ENCODE measurements at places on chromosomes 1 and 21.
A peak's percentile ranks its signal among the peaks of the same experiment; 100 is the strongest.

DNA sequence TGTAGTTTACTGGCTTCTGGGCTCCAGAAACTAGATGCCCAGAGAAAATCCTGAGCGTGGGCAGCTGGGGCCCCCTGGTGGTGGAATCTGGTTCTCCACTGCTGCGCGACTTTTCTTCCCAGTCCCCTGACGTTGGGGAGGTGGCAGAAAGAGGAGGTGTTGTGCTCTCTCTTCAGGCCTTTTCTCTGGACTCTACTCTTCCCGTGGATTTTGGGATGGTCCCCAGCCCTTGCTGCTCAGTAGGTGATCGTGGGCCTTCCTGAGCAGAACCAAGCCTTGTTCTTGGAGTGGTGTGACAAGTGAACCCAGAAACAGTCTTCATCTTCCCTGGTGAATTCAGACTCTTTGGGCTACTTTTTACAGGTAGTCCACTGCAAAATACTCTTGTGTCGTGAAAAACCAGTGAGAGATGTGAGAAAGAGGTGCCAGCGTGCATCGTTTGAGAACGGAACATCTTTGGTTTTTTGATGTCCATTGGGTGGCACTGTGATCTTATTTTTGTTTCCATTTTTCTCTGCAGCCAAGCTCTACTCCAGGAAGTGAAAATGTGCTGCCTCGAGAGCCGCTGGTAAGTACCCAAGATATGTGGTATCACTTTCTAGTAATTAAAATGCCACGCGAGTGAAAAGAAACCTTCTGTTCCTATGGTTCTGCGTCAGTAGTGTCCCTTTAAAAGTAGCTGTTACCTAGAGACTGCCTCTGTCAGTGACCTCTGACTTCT, 20.2 kb downstream of the PEX14 start:
- DNase-seq = peak; percentile 53

- peak; percentile 30 for DNase-seq
Measured at GRCh38 chr1:65075123-65075976, 72.7 kb upstream of the AK4 start.

DNA sequence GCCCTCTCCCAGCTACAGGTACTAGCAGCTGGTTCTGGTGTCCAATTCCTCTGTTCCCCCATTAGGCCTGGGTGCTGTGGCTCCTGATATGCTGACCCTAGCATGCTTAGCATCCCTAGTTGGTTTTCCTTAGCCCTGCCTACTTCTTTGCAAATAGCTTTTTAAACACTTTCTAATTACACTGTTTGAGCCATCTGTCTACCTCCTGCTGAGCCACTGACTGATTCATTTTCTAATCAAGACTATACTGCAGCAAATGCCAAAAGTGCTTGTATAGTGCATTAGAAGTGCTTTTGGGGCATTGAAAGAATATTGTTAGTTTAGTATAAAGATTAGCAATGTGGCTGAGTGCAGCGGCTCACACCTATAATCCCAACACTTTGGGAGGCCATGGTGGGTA, 36.3 kb downstream of the ERICH3 start:
- no peak for DNase-seq

DNA sequence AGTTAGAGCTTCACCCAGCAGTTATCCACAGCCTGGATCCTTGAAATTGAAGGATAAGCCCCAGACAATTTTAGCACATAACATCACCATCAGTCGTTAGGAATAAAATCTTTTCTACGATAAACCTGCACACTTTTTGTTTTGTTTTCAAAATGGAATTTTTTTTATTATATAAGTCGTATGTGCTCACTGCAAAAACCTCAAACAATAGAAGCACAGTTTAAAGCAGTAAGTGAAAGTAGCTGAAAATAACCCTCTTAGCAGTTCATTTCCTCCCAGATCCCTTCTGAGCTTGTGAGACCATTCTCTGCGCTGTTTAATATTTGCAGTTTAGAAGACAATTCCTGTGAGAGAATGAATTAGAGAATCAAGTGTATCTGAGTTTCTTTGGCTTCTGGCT, 38.3 kb downstream of the ELK4 start:
- no peak for DNase-seq

DNA sequence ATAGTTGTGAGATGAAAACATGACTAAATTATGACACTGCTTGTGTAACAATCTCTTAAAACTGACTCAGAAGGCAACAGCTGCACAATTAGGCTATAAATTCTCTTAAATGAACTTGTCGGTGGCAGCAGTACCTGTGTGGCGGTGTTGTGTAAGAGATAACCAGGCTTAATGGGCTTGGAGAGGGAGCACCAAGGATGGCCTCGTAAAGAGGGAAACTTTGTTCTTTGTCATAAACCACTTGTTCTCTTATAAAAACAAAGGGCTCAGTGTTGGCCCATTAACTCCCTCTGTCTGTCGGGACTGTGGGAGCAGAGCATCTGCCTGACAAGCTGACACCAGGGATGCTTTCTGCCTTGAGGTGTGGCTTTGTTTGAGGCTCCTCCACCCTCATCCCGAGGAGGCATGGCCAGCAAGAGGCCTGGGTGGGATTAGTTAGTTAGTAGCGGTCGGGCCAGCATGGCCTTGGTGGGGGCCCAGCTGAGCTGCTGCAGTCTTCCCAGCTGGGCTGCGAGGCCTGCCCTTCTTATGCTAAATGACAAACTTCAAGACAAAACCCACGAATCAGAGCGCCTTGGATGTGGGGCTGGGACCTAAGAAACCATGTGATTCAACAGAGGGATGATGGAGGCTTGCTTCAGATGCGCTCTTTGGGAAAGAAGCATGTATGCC, 171.4 kb downstream of the CAMTA1 start:
- DNase-seq = no peak

DNA sequence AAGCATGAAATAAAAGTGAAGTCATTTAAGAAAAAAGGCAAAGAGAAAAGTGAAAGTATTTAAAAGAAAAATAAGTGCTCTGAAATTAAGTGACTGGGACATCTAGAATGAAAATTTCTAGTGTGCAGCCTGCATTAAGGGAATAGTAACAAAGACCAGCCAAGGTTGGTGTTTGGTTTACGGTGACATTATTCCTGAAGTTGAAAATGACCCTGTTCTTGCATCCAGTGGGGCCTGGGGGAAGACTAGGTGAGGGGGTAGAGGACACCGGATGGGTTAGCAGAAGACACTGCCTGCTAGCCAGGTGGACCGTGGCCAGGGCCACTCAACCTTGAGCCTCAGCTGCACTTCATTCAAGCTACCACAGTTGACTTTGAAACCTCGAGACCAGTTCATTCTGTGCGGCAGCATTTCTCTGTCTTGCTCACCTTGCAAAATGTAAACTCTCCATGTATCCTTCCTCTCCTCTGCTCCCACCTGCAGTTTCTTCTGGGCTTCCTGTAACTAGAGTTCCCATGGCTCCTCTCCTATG, 14.3 kb upstream of the KCNK1 start:
- no peak for DNase-seq

DNA sequence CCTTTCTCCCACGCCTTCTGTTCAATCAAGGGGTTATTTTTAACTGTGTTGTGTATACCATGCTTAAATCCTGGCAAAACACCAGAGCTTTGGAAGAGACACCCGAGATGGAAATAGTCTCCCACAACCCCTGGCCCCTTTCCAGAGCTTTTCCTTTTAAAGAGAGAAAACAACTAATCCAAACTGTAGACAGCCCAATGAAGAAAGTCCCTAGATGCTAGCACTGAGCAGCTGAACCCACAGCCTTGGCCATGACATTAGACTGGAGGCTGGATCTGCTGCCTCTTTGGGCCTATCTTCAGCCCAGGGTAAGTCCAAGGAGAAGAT, 64.9 kb upstream of the ARTN start:
- no peak for DNase-seq

GRCh38 chr1:216119600-216119999, 303.6 kb downstream of the USH2A start:
- DNase-seq = no peak

GRCh38 chr1:119046785-119047438, 58.8 kb upstream of the TBX15 start:
- DNase-seq = no peak

DNA sequence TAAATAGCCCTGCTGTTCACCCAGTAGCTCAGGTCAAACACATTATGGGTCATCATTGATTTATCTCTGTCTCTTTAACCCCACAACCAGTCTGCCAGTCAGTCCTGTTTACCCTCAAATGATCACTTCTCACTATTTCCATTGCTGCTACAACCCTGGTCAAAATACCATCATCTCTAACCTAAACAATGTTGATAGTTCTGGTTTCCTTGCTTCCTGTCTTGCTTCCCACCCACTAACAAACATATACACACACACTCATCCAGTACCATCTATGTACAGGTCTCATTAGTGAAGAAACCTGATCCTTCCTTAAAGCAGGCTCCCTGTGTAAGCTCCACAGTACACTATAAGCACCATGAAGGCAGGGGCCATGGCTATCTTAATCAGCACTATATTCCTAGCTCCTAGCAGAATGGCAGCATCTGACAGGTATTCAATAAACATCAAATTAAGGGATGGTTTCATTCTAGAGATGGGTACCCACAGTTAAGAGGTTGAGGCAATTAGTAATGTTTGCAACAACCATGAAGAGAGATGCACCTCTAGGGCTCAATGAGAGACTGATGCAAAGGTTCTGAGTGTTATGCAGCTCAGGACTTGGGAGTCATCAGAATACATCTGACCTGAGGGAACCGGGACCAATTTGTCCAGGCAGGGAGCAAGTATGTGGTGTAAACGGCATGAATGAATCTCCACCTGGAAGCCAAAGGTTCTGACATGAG, 10.0 kb upstream of the TGFBR3 start:
- no peak for DNase-seq

- DNase-seq = no peak
Measured at GRCh38 chr1:110713221-110713620, 38.5 kb upstream of the KCNA3 start.

DNA sequence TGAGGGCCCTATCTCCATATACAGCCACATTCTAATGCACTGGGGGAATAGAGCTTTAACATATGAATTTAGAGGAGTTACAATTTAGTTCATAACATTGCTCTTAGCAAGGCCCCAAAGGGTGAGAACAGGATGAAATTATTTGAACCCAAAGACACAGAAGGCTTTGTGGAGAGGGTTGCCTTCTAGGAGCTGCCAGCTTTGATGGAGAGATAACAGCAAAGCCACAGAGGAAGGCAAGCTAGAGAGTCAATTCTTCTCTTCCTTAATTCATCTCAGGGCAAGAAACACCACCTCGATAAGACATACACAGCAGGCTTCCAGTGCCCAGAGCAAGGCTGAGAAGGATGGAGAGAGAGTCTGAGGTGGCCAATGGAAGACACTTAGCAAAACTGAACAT, 94.8 kb upstream of the TMPRSS15 start:
- no peak for DNase-seq

GRCh38 chr1:154219541-154219940, 1.2 kb upstream of the UBAP2L start:
- DNase-seq = no peak

DNA sequence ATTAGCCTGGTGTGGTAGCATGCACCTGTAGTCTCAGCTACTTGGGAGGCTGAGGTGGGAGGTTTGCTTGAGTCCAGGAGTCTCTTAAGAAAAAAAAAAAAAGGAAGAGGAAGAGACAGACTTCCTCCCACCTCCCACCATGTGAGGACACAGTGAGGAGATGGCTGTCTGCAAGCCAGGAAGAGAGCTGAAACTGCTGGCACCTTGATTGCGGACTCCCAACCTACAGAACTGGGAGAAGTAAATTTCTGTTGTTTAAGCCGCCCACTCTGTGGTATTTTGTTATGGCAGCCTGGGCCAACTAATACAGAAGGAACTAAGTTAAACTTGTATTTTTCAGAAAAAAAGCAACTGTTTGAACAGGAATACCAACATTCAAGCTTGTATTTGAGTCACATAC, 21.7 kb downstream of the DOP1B start:
- no peak for DNase-seq

DNA sequence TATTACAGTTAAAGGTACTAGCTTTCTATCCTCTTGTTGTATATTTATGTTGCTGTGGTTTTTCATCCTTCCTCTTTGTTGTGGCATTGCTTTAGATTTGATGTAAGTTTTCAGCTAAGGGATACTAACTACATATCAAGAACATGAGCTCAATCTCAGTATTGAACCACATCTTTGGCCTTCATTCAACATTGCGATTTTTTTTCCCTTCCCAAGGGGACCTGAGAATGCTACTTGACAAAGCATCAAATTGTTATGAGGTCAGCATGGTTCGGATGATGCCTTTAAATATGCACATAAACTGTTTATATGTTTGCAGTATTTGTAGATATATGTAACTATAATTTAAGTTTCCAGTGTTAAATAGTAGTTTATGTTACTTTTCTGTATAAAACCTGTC, 31.7 kb upstream of the GPR88 start:
- DNase-seq = no peak

- DNase-seq = no peak
Measured at GRCh38 chr1:19354531-19354981, 42.4 kb downstream of the SLC66A1 start.

All from stimulated activated CD4-positive, alpha-beta T cell treated with anti-CD3 and anti-CD28 coated beads, Interleukin-15, amount 100 ng/mL, for 48 hours (primary cell).